ENCODE measurements at places on chromosomes 1 and 21. TPM values are rescaled to one million over a fixed set of nuclear protein-coding genes. Genes with fewer than 3 reads are reported as not detected.

GRCh38 chr1:52597912-52598311, 4.3 kb upstream of the GPX7 start:
- no peak for DNase-seq
- peaks cover 9% of the 10 kb centered on the region for H3K4me1 ChIP-seq
- H3K4me3 ChIP-seq = no peak overlapping the region
- H3K27me3 ChIP-seq = peaks cover 12% of the 10 kb centered on the region

DNA sequence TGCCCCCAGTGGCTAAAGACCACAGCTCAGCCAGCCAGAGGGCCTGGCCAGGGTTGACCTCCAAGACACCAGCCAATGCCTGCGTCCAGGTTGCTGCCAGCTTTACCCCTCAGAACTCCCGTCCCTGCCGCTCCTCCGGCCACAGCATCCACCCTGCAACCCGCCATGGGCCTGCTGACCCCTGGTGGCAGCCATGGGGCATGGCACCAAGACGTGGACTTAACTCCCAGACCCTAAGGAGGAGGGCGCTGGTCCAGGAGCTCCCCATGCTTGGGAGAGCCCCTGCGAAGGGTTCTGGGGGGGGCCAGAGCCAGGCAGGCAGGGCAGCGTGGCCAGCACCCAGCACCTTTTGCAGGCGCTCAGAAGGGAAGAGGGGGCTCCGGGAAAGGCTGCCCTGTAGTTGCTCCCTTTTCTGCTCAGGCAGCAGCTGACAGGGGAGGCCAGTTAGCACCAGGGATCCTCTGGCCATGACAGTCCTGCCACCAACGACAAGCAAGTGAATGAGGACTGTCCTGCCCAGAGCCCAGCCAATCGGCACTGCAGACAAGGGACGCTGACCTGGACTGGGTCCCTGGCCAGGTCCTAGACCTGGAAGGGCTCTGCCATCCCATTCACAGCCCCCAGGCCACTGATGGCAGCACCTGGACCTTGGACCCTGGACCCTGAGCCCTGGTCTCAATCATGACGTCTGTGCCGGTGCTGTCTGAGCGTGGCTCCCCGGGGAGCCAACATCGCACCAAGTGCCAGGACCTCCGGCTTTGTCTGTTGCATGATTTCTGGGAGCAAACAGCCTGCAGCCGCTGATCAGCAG, 246.2 kb downstream of the NPHP4 start:
- H3K4me3 ChIP-seq = no peak overlapping the region
- no peak overlapping the region for H3K27ac ChIP-seq
- peaks cover 5% of the 10 kb centered on the region for H3K27me3 ChIP-seq

- no peak overlapping the region for H3K4me3 ChIP-seq
- DNase-seq = no peak
- peaks cover 10% of the 10 kb centered on the region for H3K36me3 ChIP-seq
- no peaks in the 10 kb centered on the region for H3K27me3 ChIP-seq
- no peak overlapping the region for H3K27ac ChIP-seq
These were observed 180.8 kb downstream of the TPR start for GRCh38 chr1:186194107-186194756.

DNA sequence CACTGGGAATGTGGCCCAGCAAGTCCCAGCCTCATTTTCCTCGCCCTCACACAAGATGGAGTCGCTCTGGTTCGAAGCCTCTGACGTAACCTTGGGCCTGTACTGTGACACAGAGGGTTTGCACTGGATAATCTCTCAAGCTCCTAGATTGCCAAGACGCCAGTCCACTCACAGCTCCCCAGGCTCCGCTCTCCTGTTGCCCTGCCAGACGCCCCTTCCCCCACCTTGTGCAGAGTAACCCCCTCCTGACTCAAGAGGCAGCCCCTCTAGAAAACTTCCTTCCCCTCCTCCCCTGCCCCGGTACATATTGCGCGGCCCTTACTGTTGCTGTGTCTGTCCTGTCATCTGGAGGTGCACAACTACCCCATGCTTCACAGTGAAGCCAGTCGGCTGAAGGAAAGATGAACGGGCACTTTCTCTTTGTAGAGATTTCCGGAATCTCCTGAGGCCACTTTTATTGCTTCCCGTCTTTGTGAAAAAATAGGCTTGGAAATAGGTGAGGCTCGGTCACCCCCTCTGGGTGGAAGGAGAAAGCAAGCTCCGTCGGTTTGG, 981 bp upstream of the KIAA1614 start:
- H3K27ac ChIP-seq = peak overlapping the region; percentile 90
- no peaks in the 10 kb centered on the region for H3K36me3 ChIP-seq
- no peak for DNase-seq

GRCh38 chr1:203037509-203038190, 11.4 kb downstream of the PPFIA4 start:
- no peaks in the 10 kb centered on the region for H3K36me3 ChIP-seq
- peaks cover 57% of the 10 kb centered on the region for H3K4me1 ChIP-seq

DNA sequence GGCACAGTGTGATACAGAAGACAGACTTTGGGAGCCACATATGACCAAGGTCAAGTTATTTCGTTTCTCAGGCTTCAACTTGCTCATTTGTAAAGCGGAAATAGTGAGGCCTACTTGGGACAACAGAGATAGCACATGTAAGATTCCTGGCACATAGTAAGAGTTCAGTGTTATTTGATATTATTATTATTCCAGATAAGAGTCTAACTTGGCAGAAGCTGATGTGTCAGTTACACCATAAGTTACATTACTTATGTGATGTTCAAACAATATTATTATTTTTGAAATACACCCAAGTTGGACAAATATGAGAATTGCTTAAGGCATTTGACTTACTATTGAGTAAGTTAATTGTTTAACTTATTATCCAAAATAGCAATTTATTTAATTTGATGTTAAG, 10.2 kb upstream of the CYP4X1 start:
- H3K4me3 ChIP-seq = no peak overlapping the region
- peaks cover 5% of the 10 kb centered on the region for H3K36me3 ChIP-seq
- DNase-seq = no peak
- H3K27ac ChIP-seq = no peak overlapping the region
- no peaks in the 10 kb centered on the region for H3K4me1 ChIP-seq

GRCh38 chr1:26318338-26319064, 743 bp downstream of the CD52 start:
- H3K4me1 ChIP-seq = peaks cover 14% of the 10 kb centered on the region
- no peak for DNase-seq
- H3K4me3 ChIP-seq = no peak overlapping the region
- no peak overlapping the region for H3K27ac ChIP-seq
- H3K27me3 ChIP-seq = peaks cover 14% of the 10 kb centered on the region

Gene CD52
- total RNA-seq = not detected

DNA sequence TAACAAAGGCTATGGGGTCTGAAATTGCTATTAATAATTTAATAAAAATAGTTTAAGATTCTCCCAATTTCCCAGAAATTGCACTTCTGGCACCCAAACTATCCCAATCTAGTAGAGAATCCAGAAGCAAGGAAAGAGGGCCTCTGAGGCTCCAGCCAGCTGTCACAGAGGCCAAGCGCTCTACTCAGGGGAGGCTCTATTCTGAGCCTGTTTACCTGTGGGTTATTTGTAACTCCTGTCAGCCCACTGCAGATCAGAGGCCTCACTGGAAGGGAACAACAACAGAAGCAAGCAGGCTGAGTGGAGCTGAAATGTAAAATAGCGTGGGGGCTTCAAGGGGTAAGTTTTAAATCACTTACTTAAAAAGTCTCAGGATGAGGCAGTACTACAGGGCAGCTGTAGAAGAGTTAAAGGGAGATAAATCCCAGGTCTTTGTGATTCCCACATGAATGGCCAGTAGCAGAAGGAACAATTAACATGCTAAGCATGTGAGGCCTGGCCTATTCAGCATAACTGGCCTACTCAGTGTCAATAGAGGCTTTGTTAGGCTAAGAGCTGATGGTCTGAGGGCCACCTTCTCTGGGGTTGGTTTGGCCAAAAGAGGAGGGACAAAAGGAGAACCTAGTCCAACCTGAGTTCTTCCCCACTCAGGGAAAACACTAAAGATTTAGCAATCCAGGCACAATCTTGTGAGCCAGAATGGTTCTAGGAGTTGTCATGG, 12.8 kb downstream of the ZNF687 start:
- H3K36me3 ChIP-seq = peaks cover 21% of the 10 kb centered on the region
- no peak for DNase-seq
- H3K27me3 ChIP-seq = peaks cover 10% of the 10 kb centered on the region
- no peak overlapping the region for H3K27ac ChIP-seq
- H3K4me1 ChIP-seq = no peaks in the 10 kb centered on the region
- no peak overlapping the region for H3K4me3 ChIP-seq

- peaks cover 20% of the 10 kb centered on the region for H3K4me1 ChIP-seq
- no peaks in the 10 kb centered on the region for H3K27me3 ChIP-seq
- H3K36me3 ChIP-seq = peaks cover 6% of the 10 kb centered on the region
- DNase-seq = peak; percentile 49
- no peak overlapping the region for H3K4me3 ChIP-seq
These were observed 7.6 kb downstream of the DCLRE1B start for GRCh38 chr1:113912594-113913311.

DNA sequence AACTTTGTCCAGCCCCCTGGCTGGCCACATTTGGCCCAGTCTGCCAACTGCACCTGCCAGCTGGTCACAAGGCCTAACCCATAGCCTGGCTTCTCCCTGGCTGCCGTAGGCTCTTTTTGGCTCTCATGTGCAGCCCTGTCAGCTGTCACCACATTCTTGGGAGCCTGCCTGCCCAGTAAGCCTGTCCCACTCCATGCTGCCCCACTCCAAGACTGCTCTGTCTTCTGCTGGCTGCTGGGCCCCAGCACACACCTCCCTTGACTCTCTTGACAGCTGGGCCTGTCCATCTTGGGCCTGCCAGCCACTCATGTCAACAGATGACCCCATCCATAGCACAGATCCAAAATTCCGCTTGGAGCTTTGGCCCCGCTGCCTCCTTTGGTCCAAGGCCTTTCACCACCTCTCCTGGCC, 74.3 kb upstream of the EDN2 start:
- H3K27ac ChIP-seq = no peak overlapping the region
- peaks cover 7% of the 10 kb centered on the region for H3K4me1 ChIP-seq
- H3K27me3 ChIP-seq = no peaks in the 10 kb centered on the region
- peaks cover 23% of the 10 kb centered on the region for H3K36me3 ChIP-seq

GRCh38 chr1:108856994-108857393, at the start of gene AKNAD1:
Gene AKNAD1, minus strand, starts transcription at chr1:108857094. Its CDS starts 4,430 bp downstream, at chr1:108852664.
- no peaks in the 10 kb centered on the region for H3K36me3 ChIP-seq
- no peak within 1 kb of the TSS for H3K27ac ChIP-seq
- no peak for DNase-seq
- no peak within 1 kb of the TSS for H3K4me3 ChIP-seq

DNA sequence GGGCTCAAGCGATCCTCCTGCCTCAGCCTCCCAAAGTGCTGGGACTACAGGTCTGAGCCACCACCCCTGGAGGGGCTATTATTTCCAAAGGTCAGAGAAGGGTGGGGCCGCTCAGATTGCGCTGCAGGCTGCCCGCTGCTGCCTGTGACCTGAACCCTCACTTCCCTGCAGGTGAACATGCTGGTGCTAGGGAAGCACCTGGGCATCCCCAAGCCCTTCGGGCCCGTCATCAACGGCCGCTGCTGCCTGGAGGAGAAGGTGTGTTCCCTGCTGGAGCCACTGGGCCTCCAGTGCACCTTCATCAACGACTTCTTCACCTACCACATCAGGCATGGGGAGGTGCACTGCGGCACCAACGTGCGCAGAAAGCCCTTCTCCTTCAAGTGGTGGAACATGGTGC, 8.6 kb upstream of the PADI6 start:
- peaks cover 9% of the 10 kb centered on the region for H3K36me3 ChIP-seq
- H3K4me1 ChIP-seq = no peaks in the 10 kb centered on the region

GRCh38 chr21:23732776-23733175, 1874.5 kb downstream of the MRPL39 start:
- H3K27ac ChIP-seq = no peak overlapping the region
- H3K27me3 ChIP-seq = no peaks in the 10 kb centered on the region
- H3K4me3 ChIP-seq = no peak overlapping the region
- H3K4me1 ChIP-seq = no peaks in the 10 kb centered on the region
- no peaks in the 10 kb centered on the region for H3K36me3 ChIP-seq

Gene NDUFS5
- total RNA-seq = 230 TPM

DNA sequence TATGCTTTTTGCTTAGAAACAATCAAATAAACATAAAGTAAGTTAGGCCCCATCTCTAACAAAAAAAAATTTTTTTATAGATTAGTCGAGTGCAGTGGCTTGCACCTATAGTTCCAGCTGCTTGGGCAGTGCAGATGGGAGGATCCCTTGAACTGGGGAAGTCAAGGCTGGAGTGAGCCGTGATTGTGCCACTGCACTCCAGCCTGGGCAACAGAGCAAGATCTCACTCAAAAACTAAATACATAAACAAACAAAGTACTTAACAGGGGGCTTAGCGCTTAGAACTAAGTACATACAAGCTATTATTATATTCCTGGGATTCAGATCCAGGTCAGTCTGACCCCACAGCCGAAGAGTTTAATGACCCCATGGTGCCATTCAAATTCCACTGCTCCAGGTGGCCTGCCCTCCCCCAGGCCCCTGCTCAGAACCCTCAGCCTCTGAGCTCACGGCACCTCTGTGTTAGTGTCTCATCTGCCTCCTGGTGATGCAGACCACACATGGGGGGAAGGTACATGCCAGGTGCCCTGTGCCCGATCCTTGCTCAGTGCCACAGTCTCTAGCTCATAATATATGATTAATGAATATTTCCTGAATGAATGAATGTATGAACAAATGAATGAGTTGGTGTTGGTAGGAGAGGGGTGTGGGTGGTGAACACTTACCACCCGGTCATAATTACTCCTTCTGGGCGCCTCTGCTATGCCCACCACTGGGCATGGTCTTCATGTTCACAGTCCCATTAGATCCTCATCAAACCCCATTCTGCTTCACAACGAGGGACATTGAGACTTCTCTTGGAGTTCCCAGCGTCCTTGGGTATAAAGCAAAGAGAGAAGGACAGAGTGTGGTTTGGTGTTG, 14.6 kb downstream of the NCMAP start:
- no peaks in the 10 kb centered on the region for H3K36me3 ChIP-seq
- H3K27ac ChIP-seq = no peak overlapping the region
- H3K4me3 ChIP-seq = no peak overlapping the region
- peaks cover 12% of the 10 kb centered on the region for H3K27me3 ChIP-seq
- H3K4me1 ChIP-seq = peaks cover 11% of the 10 kb centered on the region

GRCh38 chr1:198903621-198904020, 264.8 kb downstream of the PTPRC start:
- peak overlapping the region; percentile 64 for H3K27ac ChIP-seq
- peak overlapping the region; percentile 57 for H3K4me3 ChIP-seq
- H3K36me3 ChIP-seq = peaks cover 38% of the 10 kb centered on the region

GRCh38 chr1:63740432-63740831, 33.4 kb upstream of the ROR1 start:
- H3K36me3 ChIP-seq = peaks cover 17% of the 10 kb centered on the region
- H3K4me1 ChIP-seq = no peaks in the 10 kb centered on the region
- DNase-seq = no peak
- H3K27me3 ChIP-seq = peaks cover 28% of the 10 kb centered on the region

Gene EDARADD
- total RNA-seq = not detected

Gene TBX19
- 0.39 TPM for total RNA-seq
